ENCODE measurements at places on chromosomes 3 and 15. TPM values are rescaled to one million over a fixed set of nuclear protein-coding genes. Genes with fewer than 3 reads are reported as not detected.

DNA sequence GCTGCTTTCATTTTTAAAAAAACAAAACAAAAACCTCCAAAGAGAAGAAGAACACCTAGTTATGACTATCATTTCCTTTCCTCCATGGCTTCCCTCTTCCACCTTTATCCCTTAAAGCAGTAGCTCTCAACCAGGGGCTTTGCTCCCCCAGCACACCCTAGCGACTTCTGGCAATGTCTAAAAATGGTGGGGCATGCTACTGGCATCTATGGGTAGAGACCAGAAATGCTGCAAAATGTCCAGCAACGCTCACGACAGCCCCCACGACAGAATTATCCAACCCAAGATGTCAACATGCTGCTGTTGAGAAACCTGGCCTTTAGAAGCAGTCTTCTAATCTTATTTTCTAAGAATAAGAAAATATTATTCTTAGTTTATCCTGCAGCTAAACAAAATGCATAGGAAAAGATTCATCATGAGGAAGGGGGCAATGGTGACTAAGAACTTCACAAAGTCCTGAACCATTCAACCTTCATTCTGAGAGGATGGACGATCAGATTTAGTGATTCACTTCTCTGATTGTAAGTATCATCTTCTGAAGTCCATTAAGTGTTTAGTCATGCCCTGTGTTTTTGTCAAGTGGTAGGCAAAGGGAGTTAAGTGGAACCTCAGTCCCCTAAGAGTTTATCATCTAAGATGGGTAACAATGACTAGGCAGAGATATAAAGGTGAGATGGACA lies 81.7 kb downstream of the CCNL1 start:
- H3K27me3 ChIP-seq = no peaks in the 10 kb centered on the region
- DNase-seq = no peak
- H3K36me3 ChIP-seq = no peaks in the 10 kb centered on the region

- no peak for DNase-seq
- no peaks in the 10 kb centered on the region for H3K4me1 ChIP-seq
- H3K4me3 ChIP-seq = no peak overlapping the region
- H3K36me3 ChIP-seq = no peaks in the 10 kb centered on the region
- H3K27me3 ChIP-seq = no peaks in the 10 kb centered on the region
These were observed 325.2 kb downstream of the WDR72 start for GRCh38 chr15:53434174-53434678.

DNA sequence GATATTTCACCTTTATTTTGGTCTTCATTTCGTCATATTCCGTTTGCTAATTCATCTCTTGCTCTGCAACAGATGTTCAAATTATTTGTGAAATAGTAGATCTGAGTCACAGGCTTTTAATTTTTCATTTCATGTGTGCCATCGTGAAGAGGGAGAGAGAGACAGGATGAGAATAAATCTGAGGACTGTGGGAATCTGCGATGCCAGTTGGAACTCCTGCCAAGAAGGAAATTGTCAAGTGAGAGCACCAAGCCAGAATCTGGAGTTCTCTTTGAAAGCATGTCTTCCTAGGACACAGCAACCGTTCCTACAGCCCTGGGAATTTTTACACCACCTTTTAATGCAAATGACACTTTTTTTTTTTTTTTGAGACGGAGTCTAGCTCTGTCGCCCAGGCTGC lies 48.8 kb downstream of the NSMCE3 start:
- H3K27me3 ChIP-seq = no peaks in the 10 kb centered on the region
- no peak overlapping the region for H3K4me3 ChIP-seq
- DNase-seq = no peak
- H3K27ac ChIP-seq = no peak overlapping the region
- H3K36me3 ChIP-seq = no peaks in the 10 kb centered on the region

- no peak for DNase-seq
- H3K27me3 ChIP-seq = no peaks in the 10 kb centered on the region
- H3K27ac ChIP-seq = no peak overlapping the region
- H3K36me3 ChIP-seq = no peaks in the 10 kb centered on the region
- H3K4me3 ChIP-seq = no peak overlapping the region
These were observed 60.6 kb downstream of the ZNF280D start for GRCh38 chr15:56672721-56673120.

DNA sequence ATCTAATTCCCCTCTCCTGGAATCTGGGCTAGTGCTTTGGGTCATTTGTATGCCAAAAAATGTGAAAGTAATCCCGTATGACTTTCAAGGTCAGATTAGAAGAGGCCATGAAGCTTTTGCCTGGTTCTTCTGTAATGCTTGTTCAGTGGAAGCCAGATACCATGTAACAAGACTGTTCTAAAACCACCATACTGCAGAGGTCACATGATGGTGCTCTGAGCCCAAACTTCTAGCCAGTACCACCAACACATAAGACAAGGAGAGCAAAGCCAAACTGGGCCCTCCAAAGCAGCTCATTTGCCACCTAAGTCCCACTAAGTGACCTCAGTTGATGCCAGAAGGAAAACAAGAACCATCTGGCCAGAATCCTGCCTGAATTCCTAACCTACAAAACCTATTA lies 64.3 kb upstream of the MELTF start:
- H3K4me3 ChIP-seq = no peak overlapping the region
- H3K27ac ChIP-seq = no peak overlapping the region
- no peaks in the 10 kb centered on the region for H3K36me3 ChIP-seq

DNA sequence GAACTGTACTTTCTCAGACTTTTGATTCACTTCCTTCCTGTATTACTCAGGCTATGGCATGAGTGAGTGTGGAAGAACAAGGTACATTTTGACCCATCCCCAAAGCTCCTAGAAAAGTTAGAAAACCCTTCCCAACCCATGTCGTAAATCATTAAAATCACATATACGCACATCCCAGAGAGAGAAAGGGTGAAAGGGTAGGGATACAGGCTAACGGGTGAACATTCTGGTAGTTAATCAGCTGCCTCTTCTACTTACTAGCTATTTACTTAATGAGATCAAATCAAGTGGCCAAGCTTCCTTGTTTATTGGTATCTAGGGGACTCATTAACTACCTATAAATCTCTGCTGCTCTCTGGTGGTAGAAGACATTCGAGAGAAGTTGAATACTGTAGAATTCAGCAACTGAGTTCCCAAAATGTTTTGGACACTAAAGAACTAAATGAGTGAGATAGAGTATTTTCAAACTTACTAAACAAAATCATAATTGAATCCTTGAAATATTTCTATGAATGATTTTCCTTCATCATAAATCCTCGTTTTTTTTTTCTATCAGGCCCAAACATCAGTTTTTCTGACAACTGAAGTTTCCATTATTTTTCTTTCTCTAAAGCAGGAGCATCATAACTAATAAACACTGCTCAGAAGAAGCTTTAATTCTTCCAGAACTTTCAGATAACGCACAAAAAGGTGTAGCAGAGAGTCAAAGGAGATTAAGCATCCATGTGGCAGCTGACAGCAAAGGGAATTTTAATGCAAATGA lies 124.2 kb downstream of the IMPG2 start:
- H3K27ac ChIP-seq = no peak overlapping the region
- no peak overlapping the region for H3K4me3 ChIP-seq
- no peaks in the 10 kb centered on the region for H3K36me3 ChIP-seq
- H3K4me1 ChIP-seq = no peaks in the 10 kb centered on the region
- DNase-seq = no peak

- no peaks in the 10 kb centered on the region for H3K4me1 ChIP-seq
- no peak overlapping the region for H3K4me3 ChIP-seq
- no peak for DNase-seq
- H3K27me3 ChIP-seq = no peaks in the 10 kb centered on the region
These were observed 406.8 kb upstream of the ZNF385D start for GRCh38 chr3:22157848-22158247.

DNA sequence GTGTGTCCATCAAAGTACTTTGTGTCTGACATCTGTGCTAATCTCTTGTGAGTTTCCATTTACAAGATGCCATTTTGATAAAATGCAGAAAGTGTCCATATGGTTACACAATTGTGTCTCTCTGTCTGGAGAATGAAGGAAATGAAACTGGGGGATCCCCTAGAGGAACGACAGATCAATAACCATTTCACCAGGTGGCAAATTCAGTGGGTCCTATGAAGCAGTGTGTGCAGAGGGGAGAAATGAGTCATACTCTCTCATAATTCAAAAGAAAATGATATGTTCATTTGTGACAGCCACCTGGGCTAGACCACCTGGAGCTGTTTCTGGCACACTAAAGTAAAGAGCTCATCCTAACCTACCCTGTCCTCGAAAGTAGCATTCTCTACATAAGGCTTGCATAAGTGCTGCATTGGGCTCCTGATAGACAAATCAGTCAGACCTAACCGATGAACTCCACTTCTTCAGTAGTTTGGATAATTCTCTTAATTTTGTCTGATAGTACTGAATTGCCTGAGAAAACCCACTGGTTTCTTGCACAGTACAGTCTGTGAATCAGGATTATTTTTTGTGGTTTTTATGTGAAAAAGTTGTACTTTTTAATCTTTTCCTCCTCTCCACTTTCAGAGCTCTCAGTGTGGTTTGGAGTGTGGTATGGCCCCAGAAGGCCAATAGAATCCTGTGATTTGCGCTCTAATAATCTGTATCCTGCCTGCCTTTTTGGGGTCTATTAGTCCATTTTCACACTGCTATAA lies 10.3 kb upstream of the CD47 start:
- no peaks in the 10 kb centered on the region for H3K36me3 ChIP-seq
- no peak overlapping the region for H3K27ac ChIP-seq
- no peaks in the 10 kb centered on the region for H3K27me3 ChIP-seq

DNA sequence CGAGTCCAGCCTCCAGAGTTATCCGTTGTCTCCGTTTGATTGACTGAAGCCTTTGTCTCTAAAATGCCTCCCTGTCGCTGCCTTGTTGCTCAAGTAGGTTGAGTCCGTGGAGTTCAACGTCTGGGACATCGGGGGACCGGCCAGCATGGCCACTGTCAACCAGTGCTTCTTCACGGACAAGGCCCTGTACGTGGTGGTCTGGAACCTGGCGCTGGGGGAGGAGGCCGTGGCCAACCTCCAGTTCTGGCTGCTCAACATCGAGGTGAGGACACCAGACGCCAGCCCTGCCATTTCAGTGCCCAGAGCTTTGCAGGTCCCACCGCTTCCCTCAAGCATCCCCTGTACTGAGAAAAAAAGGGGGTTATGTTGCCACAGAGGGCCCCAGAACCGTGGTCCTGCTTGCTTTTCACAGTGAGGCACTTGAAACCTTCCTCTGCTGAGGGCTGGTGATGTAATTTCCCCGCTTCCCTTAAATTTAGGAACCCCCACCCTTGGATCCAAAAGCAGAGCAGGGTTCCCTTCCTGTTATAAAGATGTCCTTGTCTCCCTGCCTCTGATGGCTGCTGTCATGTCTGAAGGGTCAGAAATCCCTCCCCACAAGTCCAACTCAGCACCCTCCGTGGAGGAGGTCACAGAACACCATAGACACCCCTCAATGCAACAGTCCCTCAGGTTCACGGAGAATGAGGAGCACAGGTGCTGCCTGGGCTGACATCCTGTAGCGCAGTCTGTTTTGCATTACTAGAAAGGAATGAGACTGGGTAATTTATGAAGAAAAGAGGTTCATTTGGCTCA lies 105.7 kb downstream of the LRRK1 start:
- no peaks in the 10 kb centered on the region for H3K4me1 ChIP-seq
- no peak for DNase-seq
- no peak overlapping the region for H3K4me3 ChIP-seq
- no peaks in the 10 kb centered on the region for H3K36me3 ChIP-seq
- H3K27ac ChIP-seq = no peak overlapping the region
- no peaks in the 10 kb centered on the region for H3K27me3 ChIP-seq

DNA sequence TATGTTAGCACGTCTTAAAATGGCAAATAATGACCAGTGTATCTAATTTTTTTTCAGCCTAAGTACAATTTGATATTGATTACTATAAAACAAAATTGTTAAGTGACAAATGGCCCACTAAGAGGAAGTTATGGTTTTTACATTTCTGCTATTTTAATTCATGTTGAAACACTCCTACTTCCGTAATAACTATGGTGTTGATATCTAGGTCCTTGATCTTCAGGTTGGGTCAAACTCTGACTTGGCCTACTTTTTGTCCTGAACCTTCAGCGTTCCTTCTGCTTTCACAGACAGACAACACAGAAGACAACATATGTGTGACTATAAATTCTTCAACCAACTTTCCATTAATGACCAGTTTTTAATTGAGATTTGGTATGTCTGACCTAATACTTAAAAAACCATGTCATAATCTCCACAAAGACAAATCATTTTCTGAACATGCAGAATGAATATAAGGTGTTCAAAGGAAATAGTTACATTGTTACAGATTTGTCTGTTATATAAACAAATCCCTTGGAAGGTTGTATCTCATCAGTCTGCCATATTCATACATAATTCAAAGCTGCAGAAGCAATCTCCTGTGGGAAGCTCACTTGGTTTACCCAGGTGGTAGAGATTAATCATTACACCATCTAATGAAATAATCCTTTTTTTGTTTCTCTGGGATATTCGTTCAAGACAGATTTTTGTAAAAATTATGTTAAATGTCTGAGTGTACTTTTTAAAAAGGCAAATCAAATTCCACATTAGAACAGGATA lies 92.1 kb upstream of the TSPAN3 start:
- peaks cover 23% of the 10 kb centered on the region for H3K4me1 ChIP-seq
- no peak for DNase-seq
- H3K27ac ChIP-seq = no peak overlapping the region
- no peak overlapping the region for H3K4me3 ChIP-seq
- H3K27me3 ChIP-seq = no peaks in the 10 kb centered on the region
- H3K36me3 ChIP-seq = no peaks in the 10 kb centered on the region

DNA sequence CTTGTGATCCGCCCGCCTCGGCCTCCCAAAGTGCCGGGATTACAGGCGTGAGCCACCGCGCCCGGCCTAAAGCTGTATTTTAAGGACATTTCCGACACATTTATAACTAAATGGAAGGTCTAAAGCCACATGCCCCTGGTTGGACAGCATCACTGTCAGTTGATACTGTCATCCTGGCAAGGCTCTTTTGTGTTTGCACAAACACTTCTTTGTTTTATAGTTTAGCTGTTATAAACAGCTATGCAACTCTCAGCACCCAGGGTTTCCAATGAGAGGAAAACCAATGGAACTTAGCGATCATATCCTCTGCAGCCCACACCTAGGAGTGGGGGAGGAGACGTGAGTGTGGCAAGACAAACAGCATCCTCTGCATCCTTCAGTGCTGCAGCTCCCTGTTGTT lies 19.7 kb downstream of the NIPA1 start:
- DNase-seq = no peak
- no peak overlapping the region for H3K4me3 ChIP-seq
- no peaks in the 10 kb centered on the region for H3K4me1 ChIP-seq
- no peaks in the 10 kb centered on the region for H3K36me3 ChIP-seq
- no peak overlapping the region for H3K27ac ChIP-seq

DNA sequence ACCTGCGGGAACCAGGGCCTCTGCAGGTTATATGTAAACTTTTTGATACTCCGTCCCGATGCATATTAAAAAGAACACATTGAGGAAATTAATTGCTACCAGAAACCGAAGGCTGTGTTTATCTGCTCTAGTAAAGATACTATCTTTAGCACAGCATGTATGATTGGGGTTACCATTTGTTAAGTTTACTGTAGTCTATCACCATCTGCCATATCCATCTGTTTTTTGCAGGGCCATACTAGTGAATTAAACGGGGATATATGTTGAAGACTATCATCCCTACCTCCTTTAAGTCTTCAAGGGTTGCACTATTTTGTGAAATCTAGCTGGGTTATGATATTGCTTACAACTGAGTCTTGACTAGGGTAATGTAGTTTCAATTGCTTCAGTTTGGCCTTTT lies 597.0 kb downstream of the SQOR start:
- H3K27ac ChIP-seq = no peak overlapping the region
- no peak for DNase-seq
- H3K4me3 ChIP-seq = no peak overlapping the region
- H3K4me1 ChIP-seq = no peaks in the 10 kb centered on the region
- H3K27me3 ChIP-seq = no peaks in the 10 kb centered on the region

Gene CTSH
- 68.7 TPM for polyA plus RNA-seq
